Glutamatergic neuron (in vitro differentiated cells): ENCODE measurements at places on chromosomes 2 and 18.

DNA sequence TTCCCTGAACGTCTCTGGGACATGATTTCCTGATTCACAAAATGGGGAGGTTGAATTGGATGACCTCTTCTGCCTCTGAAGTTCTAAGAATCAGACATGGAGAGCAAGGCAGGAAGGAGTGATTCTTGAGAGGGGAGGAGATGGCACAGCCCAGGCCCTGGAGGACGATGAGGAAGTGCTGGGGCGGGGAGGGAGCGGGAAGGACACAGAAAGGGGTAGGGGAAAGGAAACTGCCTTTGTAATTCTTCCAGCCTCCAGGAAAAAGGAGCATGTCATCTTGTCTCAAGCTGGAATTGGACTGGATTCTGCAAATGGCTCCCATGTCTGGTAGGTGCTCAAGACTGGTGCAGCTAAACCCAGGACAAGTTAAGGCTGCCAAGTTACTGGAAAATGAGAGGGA, 97.0 kb upstream of the NCK2 start:
- no peak for DNase-seq

- no peak for DNase-seq
These were observed 3.2 kb upstream of the SERPINE2 start for GRCh38 chr2:224042191-224042696.

GRCh38 chr18:70627182-70627802, 338.4 kb downstream of the SOCS6 start:
- DNase-seq = no peak

- peak; percentile 9 for DNase-seq
These were observed 195.4 kb upstream of the HDAC4 start for GRCh38 chr2:239596253-239596652.

DNA sequence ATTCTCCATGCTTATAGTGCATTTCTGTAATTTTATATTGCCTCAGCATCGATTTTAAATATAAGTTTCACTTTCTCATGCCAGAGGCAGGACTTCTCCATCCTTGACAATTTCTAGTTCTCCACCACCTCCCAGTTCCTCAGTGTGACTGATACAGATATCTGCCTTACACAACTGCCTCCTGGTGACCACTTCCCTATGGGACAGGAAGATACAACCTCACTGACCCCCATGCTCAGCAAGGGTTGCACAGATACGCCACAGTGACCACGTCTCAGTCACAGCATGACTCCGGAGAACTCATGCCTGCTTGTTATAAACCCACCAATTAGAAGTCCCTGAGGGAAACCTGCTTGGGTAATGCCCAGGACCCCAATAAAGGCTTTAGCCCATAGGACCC, 284.0 kb upstream of the MC4R start:
- DNase-seq = no peak

DNA sequence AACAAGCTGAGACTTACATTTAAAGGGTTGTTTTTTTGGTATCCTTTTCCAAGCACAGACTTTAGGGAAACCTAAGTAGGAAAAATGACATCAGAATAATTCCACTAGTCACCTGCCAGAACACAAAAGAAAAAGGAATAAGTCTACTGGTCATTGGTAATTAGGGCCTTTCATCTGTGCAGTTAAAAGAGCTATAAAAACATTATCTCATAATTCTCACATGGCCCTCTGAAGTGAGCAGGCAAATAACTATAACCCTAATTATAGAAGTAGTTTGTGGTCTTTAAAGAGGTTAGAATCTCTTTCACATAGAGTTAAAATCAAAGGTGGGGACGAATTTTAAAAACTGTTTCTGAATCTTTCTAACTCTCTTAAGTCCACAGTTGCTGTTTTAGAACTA, 111.1 kb upstream of the B3GNT2 start:
- DNase-seq = no peak

DNA sequence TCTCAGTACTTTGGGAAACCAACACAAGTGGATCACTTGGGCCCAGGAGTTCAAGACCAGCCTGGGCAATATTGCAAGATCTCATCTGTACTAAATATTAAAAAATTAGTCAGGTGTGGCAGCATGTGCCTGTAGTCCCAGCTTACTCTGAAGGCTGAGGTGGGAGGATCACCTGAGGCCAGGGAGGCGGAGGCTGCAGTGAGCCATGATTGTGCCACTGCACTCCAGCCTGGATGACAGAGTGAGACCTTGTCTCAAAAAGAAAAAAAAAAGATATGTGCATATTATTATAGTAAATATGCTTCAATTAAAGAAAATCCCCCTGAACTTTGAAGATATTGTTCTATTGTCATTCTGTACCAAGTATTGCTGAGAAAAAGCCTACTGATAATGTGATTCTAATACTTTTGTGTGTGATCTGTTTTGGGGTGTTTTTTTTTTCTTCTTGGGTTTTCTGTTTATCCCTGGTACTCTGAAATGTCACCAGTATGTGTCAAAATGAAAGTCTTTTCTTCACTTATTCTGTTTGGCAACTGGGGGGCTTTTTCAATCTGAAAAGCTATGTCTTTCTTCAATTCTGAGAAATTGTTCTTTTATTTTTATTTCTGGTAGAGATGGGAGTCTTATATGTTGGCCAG, 13.2 kb downstream of the NEURL3 start:
- DNase-seq = no peak

- DNase-seq = no peak
These were observed 4.8 kb upstream of the POU3F3 start for GRCh38 chr2:104849101-104849500.

- no peak for DNase-seq
These were observed 155.7 kb downstream of the IRS1 start for GRCh38 chr2:226643946-226644282.

GRCh38 chr2:72897785-72898584, 10.8 kb downstream of the SPR start:
- no peak for DNase-seq

- no peak for DNase-seq
These were observed 83.0 kb downstream of the ACSL3 start for GRCh38 chr2:222943820-222944219.

- peak; percentile 71 for DNase-seq
These were observed 23.1 kb upstream of the DSG3 start for GRCh38 chr18:31424383-31424988.
